ENCODE measurements at places on chromosomes 4 and X. TPM values are rescaled to one million over a fixed set of nuclear protein-coding genes. Genes with fewer than 3 reads are reported as not detected.

DNA sequence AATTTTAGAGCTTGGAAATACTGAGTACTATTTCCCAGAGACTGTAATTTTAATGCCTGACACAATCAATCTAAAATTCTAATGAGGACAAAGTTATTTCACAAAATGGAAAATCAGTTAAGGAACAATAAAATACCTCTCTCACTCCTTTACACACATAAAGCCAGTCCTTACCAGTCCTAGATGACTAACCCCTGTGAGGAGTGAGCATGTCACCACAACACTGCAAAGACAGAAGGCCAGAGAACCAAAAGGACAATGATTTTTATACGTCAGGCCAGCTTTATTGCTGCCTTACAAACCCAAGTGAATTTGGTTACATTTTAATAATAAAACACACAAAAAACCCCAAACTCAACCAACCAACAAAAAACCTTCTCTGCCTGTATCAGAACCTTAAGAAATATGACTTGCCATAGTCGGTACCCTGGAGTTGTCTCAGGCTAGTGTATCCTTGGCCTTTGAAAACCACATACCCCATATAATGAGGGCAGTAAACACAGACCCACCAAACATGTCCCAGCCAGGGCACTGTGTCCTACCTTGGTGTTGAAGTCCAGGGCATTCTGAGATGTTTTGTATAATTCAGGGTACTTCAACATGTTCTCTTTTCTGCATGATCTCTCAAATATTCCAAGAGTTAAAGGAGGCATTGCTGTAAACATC is 57.6 kb downstream of the SHISA3 start:
- no peaks in the 10 kb centered on the region for H3K27me3 ChIP-seq
- H3K36me3 ChIP-seq, result peaks cover 10% of the 10 kb centered on the region
- no peak overlapping the region for H3K27ac ChIP-seq

DNA sequence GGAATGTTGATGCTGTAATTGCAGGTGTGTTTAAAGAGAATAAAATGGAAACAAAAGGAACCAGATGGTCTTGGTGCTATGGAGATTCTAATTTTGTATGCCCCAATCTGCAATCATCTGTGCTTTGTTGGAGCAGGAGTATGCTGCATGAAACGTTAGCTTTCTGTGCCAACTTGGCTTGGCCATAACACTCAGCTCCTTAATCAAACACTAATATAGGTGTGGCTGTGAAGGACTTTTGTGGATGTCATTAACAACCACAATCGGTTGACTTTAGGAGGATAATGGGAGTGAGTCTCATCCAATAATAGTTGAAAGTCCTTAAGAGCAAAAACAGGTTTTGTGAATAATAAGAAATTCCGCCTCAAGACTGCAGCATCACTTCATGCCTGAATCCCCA is 399.2 kb downstream of the NLGN4X start:
- H3K4me3 ChIP-seq, result no peak overlapping the region
- no peak for DNase-seq
- no peaks in the 10 kb centered on the region for H3K36me3 ChIP-seq
- no peak overlapping the region for H3K27ac ChIP-seq
- H3K4me1 ChIP-seq, result no peaks in the 10 kb centered on the region
- H3K27me3 ChIP-seq, result no peaks in the 10 kb centered on the region

DNA sequence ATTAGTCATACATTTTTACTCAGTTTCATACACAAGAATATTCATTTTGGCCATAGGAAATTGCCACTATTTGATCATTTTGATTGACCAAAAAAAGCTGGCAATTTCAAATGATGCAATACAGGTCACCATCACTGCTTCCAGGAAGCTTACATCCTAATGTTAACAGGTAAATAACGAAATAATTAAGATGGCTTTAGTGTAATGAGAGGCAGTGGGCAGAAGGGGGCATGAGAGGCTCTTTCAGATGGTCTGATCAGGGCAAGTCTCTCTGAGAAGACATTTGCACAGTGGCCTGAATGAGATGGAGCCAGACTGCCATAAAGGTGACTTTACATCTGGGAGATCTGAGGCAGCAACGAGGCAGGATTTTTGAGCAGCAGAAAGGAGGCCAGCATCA is 170.7 kb downstream of the SLIT2 start:
- H3K36me3 ChIP-seq, result peaks cover 2% of the 10 kb centered on the region
- H3K4me3 ChIP-seq, result no peak overlapping the region
- H3K4me1 ChIP-seq, result peaks cover 8% of the 10 kb centered on the region
- H3K27me3 ChIP-seq, result peaks cover 21% of the 10 kb centered on the region
- H3K27ac ChIP-seq, result no peak overlapping the region

DNA sequence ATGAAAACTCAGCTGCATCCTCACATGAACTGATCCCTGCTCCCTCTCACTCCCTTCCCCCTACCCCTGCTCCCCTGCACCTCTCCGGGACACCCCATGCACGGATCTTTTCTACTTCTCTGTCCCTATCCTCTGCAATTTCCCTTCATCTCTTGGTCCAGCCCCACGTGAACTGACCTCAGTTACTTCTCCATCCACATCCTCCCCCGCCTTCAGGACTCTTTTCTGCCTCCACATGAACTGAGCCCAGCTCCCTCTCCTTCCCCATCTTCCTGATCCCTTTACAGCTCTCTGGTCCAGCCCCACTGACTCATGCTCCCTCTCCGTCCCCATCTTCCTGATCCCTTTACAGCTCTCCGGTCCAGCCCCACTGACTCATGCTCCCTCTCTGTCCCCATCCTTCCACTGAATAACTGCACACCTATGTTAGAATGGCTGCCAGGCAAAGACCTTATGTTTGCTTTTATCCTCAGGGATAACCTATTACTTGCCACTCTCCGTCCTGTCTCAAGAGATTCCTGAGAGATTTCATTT is 5.6 kb downstream of the CETN2 start:
- peaks cover 11% of the 10 kb centered on the region for H3K27me3 ChIP-seq
- H3K27ac ChIP-seq, result no peak overlapping the region
- peaks cover 2% of the 10 kb centered on the region for H3K36me3 ChIP-seq
- no peak overlapping the region for H3K4me3 ChIP-seq
- no peak for DNase-seq

GRCh38 chr4:56183344-56183959 is 203.8 kb downstream of the AASDH start:
- H3K4me3 ChIP-seq, result no peak overlapping the region
- H3K36me3 ChIP-seq, result peaks cover 1% of the 10 kb centered on the region
- peaks cover 4% of the 10 kb centered on the region for H3K4me1 ChIP-seq
- H3K27me3 ChIP-seq, result peaks cover 18% of the 10 kb centered on the region
- no peak for DNase-seq

DNA sequence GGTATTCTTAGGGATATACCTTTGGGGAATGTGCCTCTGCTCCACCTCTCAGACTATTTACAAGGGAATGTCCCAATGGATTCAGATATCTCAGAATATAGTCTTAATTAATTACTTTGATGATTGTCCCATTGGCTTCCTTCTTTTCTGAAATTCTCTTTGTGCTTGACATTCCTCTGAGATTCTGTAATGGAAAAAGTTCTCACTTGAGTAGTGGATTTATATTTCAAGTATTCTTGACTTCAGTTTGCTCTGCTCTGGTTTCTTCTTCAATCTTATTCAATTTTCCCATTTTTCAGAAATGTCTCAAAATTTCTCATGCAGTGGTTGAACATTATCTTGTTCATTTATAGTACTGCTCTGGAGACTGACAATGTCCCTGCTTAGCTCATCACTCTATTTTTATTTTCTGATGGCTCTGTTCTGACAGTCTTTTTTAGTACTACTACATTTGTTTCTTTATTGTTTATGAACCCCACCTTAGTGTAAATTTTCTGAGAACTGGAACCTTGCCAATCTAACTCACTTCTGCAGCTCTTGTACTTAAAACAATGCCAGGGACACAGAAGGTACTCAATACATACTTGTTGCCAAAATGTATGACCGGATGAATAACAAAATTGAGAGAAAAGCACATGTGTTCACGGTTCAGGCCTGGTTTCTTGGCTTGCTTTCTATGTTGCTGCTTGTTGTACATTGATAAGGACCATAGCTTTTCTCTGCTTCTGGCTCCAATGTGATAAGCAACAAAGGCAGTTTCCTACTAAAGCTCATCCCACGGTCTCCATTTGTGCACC is 471.7 kb downstream of the GASK1B start:
- no peak overlapping the region for H3K4me3 ChIP-seq
- H3K27me3 ChIP-seq, result no peaks in the 10 kb centered on the region
- H3K27ac ChIP-seq, result no peak overlapping the region
- DNase-seq, result no peak
- H3K4me1 ChIP-seq, result no peaks in the 10 kb centered on the region
- H3K36me3 ChIP-seq, result no peaks in the 10 kb centered on the region

DNA sequence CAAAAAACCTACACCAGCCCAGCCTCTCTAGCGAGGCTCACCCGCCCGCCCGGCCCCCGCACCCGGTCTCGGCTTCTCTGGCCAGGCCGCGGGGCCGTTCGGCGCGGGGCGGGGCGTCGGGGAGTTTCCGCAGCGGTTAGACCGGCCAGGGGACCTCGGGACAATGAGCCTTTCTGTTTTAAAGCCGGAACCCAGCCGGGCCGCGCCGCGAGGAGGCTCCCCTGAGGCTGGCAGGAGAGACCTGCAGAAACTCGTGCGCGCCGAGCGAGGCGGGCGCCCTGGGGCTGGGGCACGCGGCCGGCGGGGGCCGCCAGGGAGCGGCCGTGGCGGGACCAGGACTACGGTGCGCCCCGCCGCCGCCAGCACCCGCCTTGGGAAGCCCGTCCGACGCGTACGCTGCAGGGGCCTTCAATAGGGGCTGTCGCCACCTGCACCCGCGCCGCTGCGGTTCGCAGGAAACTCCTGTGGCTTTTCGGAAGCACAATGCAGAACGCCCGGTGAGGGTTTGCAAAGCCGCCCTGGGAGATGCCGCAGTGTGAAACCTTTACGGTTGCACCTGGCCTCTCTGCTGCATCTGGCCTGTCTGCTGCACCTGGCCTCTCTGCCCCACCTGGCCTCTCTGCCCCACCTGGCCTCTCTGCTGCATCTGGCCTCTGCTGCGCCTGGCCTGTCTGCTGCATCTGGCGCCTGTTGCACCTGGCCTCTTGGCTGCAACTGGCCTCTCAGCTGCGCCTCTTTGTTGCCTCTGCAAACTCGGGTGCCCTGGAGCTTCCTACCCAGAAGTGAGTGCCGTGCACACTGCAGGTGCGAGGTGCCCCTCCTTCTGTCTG is 63.9 kb downstream of the TRAPPC11 start:
- H3K36me3 ChIP-seq, result peaks cover 3% of the 10 kb centered on the region
- peak overlapping the region; percentile 93 for H3K4me3 ChIP-seq
- H3K27ac ChIP-seq, result peak overlapping the region; percentile 82
- H3K4me1 ChIP-seq, result peaks cover 9% of the 10 kb centered on the region
- peak; percentile 16 for DNase-seq
- no peaks in the 10 kb centered on the region for H3K27me3 ChIP-seq

DNA sequence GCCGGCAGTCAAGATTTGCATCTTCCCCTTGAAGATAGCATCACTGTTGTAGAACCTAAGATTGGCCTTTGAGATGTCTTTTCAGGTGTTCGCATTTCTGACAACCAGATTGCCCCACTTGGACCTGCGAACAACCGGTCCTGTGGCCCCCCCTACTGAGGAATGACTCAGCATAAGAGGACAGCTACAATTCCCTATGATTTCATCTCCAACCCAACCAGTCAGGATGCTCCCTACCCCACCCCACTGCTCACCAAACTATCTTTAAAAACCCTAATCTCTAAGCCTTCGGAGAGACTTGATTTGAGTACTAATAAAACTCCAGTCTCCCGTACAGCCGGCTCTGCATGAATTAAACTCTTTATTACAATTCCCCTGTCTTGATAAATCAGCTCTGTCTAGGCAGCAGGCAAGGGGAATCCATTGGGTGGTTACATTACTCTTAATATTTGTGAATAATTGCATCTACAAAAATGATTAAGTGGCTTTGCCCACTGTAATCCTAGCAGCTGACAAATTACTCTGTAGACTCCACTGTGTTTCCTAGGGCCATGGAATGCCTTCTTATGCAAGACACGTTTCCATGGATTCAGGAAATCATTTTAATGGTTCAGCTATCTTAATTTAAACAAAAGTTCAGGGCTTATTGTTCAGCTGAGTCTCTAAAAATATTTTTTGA is 95.4 kb downstream of the GPR143 start:
- peaks cover 2% of the 10 kb centered on the region for H3K36me3 ChIP-seq
- H3K4me3 ChIP-seq, result no peak overlapping the region
- no peak overlapping the region for H3K27ac ChIP-seq

- no peak overlapping the region for H3K4me3 ChIP-seq
- H3K36me3 ChIP-seq, result no peaks in the 10 kb centered on the region
- H3K4me1 ChIP-seq, result no peaks in the 10 kb centered on the region
- peaks cover 8% of the 10 kb centered on the region for H3K27me3 ChIP-seq
- no peak overlapping the region for H3K27ac ChIP-seq
These were observed 174.0 kb upstream of the FMR1 start for GRCh38 chrX:147737690-147738089.

- H3K27me3 ChIP-seq, result peaks cover 7% of the 10 kb centered on the region
- no peaks in the 10 kb centered on the region for H3K4me1 ChIP-seq
- H3K36me3 ChIP-seq, result peaks cover 3% of the 10 kb centered on the region
These were observed 46.9 kb upstream of the ATP8A1 start for GRCh38 chr4:42703813-42704212.

- H3K4me3 ChIP-seq, result no peak overlapping the region
- no peaks in the 10 kb centered on the region for H3K4me1 ChIP-seq
- DNase-seq, result no peak
- H3K27ac ChIP-seq, result no peak overlapping the region
These were observed 292.0 kb downstream of the DTHD1 start for GRCh38 chr4:36573441-36573840.

DNA sequence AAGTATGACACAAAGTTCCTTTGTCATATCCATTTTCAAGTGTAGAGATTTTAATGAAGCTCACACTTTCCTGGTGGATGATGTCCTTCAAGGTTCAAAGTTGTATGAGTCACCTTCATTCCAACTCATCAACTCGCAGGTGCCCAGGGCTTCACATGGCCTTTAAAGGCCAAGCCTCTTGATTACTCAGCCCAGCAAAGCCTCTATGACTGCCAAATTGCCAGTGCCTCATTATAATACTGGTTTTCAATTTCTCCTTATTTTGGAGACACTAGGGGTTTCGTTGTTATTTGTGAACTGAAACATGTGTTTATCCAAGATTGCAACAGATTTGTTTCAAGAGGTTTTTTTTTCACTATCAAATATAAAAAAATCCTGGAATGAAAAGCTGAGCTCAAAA is 45.9 kb upstream of the PPP3CA start:
- H3K36me3 ChIP-seq, result peaks cover 7% of the 10 kb centered on the region
- H3K27ac ChIP-seq, result no peak overlapping the region
- H3K27me3 ChIP-seq, result peaks cover 31% of the 10 kb centered on the region
- H3K4me1 ChIP-seq, result peaks cover 3% of the 10 kb centered on the region
- no peak for DNase-seq
- H3K4me3 ChIP-seq, result no peak overlapping the region

GRCh38 chrX:24718771-24719170 is 25.1 kb downstream of the POLA1 start:
- peaks cover 17% of the 10 kb centered on the region for H3K36me3 ChIP-seq
- no peak for DNase-seq
- no peak overlapping the region for H3K4me3 ChIP-seq
- H3K27ac ChIP-seq, result no peak overlapping the region
- H3K4me1 ChIP-seq, result peaks cover 7% of the 10 kb centered on the region

GRCh38 chrX:100477958-100478357 is 67.9 kb upstream of the PCDH19 start:
- no peak overlapping the region for H3K27ac ChIP-seq
- H3K4me1 ChIP-seq, result no peaks in the 10 kb centered on the region
- no peaks in the 10 kb centered on the region for H3K36me3 ChIP-seq

Gene SOWAHD
- 0.65 TPM for total RNA-seq

Gene BEX3
- 32.0 TPM for total RNA-seq

Gene FREM3
- total RNA-seq, result 0.35 TPM

Gene NRK
- not detected for total RNA-seq

Gene TXK
- total RNA-seq, result 53.2 TPM

Gene BEX2
- 24.6 TPM for total RNA-seq

Measured in T-helper 17 cell (primary cell).